ENCODE measurements at places on chromosomes 2 and 18. TPM values are rescaled to one million over a fixed set of nuclear protein-coding genes. Genes with fewer than 3 reads are reported as not detected.

The MAP4K3 gene
- 34.6 TPM for total RNA-seq

The DIPK1C gene
- total RNA-seq = not detected

DNA sequence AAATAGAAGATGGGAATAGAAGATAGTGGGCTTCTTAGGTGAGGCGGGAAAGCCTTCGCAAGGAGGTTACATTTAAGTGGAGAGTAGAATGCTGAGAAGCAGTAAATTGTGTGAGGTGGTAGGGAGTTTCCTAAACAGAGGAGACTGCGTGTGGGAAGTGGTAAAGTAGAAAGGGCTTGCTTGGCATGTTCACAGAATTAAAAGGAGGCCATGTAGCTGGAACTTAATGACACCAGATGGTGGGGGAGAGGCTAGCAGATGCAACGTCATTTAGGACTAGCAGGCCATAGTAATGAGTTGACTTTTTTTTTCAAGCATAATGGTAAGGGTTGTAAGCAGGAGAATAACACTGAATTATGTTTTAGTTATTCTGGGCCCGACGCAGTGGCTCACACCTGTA, 13.0 kb upstream of the RTN4 start:
- no peak for DNase-seq

DNA sequence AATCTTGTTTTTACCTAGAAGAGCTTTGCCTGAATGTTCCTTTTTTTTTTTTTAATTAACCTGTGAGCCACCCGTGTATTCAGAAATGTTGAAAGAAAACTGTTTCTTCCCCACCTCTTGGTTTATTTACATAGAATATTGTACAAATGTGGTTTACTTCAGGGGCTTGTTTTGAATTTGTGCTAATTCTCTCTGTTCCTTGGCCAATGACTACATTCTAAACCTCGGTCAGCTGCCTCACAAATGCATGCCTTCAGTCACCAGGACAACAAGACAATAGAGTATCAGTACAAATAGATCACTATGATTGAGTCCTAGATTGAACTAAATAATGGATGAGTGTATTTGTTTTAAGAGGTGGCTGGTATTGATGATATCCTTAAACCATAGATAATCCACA, 36.0 kb downstream of the AGFG1 start:
- DNase-seq = no peak

GRCh38 chr2:7973801-7974480, 707.9 kb upstream of the ID2 start:
- no peak for DNase-seq

- DNase-seq = no peak
Measured at GRCh38 chr2:231235217-231235616, 36.8 kb downstream of the ARMC9 start.

- DNase-seq = no peak
Measured at GRCh38 chr2:46899053-46899452, 16.6 kb downstream of the MCFD2 start.

The SPATA3 gene
- not detected for total RNA-seq

GRCh38 chr2:206424134-206424533, 19.2 kb upstream of the ADAM23 start:
- no peak for DNase-seq

- DNase-seq = no peak
Measured at GRCh38 chr18:30925795-30926194, 116.7 kb downstream of the DSC3 start.

The SULT1C4 gene
- 0.96 TPM for total RNA-seq

DNA sequence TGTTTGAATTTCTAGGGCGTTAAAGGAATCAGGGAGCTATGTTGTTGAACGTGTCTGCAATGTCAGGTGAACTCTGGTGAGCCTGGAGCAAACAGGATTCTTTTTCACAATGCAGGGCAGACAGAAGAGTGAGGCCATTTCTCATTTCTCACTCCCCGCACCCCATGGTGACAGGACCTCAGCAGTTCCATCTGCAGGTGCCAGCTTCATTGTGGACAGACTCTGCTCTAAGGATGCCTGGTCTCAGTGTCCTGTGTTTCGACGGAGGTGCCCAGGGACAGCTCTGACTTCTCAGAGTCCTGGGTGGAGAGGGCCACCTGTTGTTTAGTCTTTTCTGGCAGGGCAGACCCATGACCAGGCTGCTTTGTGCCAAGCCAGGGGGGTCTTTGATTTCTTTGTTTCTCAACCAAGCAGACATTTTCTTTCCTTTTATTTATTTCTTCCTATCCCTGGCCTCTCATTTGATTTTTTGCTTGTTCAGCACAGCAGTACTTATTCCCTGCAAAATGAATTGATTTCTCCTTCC, 201.5 kb downstream of the RNF144A start:
- no peak for DNase-seq

DNA sequence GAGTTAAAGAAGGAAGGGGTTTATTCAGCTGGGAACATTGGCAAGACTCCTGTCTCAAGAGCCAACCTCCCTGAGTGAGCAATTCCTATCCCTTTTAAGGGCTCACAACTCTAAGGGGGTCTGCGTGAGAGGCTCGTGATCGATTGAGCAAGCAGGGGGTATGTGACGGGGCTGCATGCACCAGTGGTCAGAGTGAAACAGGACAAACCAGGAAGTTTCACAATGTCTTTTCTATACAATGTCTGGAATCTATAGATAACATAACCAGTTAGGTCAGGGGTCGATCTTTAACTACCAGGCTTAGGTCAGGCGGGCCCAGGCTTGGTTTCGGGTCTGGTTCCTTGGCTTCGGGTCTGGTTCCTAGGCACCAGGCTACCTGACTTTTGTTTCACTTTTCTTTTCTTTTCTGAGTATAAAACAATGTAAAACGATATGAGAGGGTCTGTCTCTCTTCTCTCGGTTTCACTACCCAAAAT, 30.1 kb upstream of the LIPG start:
- no peak for DNase-seq

The LONRF2 gene
- 2.7 TPM for total RNA-seq

The ICOS gene
- total RNA-seq = not detected

GRCh38 chr2:218831378-218831990, at the start of gene PRKAG3:
TSS of gene PRKAG3 (minus strand) at chr2:218831803.
- no peak for DNase-seq

GRCh38 chr2:71891155-71891554, 256.5 kb downstream of the CYP26B1 start:
- DNase-seq = no peak

DNA sequence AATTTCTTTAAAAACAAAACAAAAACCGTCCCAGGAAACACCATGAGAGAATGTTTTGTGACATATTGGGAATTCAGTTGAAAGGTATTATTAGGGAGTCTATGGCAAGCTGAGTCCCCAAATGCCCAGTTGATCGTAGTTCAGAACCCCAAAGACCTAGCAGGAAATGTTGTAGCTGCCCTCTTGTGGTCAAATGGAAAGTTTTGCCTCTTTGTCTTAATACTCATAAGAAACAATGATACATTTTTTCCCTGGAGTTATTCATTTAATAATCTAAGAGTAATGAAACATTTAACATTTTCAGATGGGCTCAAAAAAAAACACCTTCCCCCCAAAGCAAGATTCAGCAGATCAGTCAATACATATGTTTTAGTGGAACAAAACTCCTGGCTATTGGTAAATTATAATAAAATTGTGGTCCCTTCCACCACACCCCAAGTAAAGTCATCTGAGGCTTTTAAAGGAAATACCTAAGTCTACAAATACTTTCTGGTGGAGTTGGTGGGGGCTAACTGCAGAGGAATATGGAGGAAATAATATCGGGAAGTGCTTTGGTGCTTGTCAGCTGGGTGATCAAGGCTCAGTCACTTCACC, 37.8 kb upstream of the EFEMP1 start:
- DNase-seq = no peak

- DNase-seq = peak; percentile 76
Measured at GRCh38 chr18:77054606-77055428, 77.8 kb downstream of the MBP start.

DNA sequence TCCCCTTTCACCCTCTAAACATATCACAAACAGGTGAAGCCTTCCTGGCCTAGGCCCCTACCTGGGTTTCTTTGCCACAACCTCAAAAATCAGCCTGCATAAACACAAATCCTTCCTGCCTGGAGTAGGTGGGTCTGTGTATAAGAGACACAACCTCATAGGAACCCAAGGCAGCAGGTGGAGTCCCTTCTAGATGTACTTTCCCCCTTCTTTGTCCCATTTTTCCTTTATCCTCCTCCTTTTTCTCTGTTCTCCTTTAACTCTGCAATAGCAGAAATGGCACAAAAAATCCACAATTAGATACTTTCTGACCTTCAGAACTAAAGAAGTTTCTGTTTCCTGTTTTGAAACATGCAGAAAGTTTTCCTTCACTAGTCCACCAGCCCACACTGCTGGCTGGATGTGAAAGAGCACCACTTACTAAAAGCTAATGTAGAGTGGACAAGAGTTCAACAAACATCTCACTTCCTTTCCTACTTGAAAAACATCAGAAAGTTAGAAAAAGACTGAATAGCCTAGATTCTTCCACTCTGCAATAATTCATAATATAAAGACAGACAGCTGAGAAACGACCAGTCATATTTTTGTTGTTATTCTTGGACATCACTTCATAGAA, 11.2 kb downstream of the SLC40A1 start:
- no peak for DNase-seq

The RESP18 gene
- total RNA-seq = not detected

The TUBA3E gene
- 0.13 TPM for total RNA-seq

GRCh38 chr18:23415515-23415914, 37.6 kb upstream of the RIOK3 start:
- no peak for DNase-seq

GRCh38 chr2:121617042-121617599, 32.1 kb downstream of the CLASP1 start:
- no peak for DNase-seq

The FSHR gene
- not detected for total RNA-seq

DNA sequence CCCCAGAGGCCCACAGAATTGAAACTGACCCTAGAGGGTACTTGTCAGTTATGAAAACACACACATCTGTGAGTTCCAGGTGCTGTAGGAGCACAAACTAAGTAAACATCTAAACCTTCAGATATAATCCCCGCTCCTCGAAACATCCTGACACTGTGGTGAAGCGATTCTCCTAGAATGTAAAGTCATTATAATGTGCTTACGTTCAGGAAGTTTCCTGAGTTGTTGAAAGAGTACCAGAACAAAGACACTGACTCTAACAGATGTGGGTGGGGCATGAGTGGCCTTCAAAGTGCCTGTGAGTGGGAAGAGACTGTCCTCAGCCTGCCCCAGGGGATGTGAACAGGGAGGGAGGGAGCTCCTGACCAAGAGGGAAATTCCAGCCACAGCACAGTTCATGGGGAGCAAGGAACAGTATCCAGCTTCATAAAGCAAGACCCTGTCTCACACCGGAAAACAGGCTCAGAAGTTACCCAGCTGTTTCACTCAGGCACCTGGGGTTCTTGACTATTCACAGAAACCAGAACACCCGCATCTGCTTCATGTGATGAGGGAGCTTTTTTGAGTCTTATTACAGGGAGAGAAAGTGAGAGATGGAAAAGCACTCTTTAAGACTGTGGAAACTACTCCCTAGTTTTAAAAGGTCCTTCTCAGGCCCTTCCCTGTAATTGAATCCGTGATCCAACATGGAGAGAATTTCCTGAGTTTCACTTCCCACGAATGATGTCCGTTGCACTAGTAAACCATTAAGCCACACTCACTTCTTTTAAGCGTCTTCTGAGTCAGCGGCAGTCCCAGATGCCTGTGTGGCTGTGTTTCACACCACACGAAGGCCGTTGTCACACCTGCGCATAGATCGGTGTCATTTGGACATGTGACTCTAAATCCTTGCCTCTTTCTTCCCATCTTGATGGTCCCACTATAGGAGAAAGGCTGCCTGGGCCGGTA, 88.6 kb upstream of the EML6 start:
- DNase-seq = no peak

The CD226 gene
- total RNA-seq = 0.04 TPM

The SNORC gene
- total RNA-seq = 0.61 TPM

The VWA3B gene
- total RNA-seq = not detected

DNA sequence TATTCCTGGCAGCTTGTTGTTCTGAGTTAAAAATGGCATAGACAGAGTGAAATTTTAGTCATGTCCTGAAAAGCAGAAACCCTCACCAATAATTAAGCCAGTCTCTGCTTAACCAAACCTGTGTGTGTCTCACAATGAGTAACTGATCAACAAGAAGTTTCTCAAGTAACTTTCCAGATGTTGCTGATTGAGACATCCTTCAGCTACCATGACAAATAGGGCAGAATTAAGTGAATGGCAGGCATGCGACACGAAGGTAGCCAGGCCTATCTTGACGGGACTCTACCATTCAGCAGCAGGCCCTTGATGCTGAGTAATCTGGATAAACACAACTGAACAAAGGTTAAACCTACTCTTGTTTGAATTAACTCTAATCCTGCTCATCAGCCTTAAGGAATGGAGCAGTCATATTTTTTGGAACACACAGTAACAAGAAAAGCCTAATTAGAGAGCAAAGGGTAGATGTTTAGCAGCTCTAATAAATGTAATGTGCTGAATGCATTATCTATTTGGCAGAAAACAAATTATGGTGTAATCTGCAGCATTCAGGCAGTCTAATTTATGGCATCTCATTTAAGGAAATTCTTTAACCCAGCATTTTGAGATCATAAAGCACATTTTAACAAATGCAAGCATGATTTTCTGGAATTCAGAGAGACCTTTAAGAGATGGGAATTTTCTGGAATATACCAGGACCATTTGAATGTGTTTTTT, 159.5 kb upstream of the EPHA4 start:
- DNase-seq = no peak

GRCh38 chr2:98040331-98040939, 44.7 kb upstream of the TMEM131 start:
- no peak for DNase-seq

DNA sequence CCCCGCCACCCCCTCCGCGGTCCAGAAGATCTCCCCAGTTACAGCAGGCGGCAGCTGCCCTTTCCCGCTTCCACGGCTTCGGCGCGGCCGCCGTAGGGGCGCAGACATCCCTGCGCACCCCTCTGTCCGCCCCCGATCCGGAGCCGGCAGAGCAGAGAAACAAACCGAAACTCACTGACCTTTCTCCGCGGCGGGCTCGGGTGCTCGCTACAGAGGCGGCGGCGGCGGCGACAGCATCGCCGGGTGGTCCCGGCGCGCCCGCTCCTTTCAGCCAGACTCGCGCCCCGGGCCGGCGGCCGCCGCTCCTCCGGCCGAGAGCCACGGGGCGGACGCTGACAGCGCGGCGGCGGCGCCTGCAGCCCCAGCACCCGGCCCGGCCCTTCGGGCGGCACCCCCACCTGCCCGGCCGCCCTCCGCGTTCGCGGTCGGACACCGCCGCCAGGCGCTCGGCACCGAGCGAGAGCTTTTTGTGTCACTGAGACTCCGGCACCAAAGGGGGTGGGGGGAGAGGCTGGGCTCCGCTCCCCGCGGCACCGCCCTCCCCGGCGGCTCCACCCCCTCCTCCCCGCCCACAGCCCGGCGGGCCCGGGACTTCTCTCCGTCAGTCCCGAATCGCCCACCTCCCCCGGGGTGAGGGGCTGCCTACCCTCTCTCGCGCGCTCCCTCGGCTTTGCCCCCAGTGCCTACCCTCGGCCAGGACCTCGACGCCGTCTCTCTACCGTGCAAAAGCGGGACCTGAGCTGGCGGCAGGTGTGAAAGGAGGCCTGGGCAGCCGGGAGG, 1.4 kb upstream of the RNF152 start:
- DNase-seq = peak; percentile 82

DNA sequence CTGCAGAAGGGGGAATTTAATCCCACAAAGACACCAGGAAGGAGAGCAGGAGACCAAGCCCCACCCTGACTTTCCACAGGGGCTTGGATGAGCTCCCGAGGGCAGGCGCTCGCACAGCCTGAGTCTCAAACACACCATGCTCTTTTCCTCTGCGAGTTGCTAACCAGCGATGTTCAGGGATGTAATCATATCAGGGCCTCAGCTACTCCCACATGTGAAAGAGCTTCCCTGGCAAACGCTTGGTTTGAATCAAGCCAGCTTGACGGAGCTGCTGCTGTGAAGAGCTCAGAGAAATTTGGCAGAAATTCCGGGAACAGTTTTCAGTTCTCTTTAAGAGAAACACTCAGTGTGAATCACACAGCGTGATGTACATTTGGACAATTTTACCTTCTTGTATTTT, 385.8 kb downstream of the GALR1 start:
- DNase-seq = no peak

The STAT4 gene
- 0.33 TPM for total RNA-seq
